ENCODE measurements at places on chromosomes 7 and 10.

DNA sequence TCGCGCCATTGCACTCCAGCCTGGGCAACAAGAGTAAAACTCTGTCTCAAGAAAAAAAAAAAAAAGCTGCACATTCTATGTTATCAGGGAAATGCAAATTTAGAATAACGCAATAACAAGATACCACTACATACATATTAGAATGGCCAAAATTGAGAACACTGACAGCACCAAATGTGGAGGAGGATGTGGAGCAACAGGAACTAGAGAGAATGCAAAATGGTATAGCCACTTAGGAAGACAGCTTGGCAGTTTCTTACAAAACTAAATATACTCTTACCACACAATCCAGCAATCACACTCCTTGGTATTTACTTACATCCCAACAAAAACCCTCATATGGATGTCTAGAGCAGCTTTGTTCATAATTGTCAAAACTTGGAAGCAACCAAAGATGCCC, 76.8 kb downstream of the ALOX5 start:
- no peak for DNase-seq

GRCh38 chr7:37289781-37290180, 158.9 kb downstream of the ELMO1 start:
- no peak for DNase-seq

- no peak for DNase-seq
Observed at GRCh38 chr7:95316588-95316987, 7.7 kb downstream of the PON1 start.

DNA sequence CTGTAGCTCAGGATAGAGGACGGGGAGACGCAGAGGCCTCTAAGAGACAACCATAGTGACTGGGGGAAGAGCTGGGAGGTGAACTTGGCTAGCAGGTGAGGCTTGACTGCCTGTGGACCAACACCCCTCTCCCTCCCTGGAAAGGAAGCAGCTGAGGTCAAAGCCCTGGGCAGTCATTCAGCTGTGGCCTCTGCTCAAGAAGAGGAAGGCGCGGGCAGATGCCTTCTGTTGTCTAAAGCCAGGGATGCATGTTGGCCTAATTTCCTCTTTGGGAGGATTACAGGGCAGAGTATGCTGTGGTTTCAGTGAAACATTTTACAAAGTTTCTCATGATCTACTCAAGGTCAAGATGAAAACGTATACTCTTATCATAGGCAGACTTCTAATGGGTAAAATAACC, 327.1 kb downstream of the PRPF18 start:
- DNase-seq = no peak

DNA sequence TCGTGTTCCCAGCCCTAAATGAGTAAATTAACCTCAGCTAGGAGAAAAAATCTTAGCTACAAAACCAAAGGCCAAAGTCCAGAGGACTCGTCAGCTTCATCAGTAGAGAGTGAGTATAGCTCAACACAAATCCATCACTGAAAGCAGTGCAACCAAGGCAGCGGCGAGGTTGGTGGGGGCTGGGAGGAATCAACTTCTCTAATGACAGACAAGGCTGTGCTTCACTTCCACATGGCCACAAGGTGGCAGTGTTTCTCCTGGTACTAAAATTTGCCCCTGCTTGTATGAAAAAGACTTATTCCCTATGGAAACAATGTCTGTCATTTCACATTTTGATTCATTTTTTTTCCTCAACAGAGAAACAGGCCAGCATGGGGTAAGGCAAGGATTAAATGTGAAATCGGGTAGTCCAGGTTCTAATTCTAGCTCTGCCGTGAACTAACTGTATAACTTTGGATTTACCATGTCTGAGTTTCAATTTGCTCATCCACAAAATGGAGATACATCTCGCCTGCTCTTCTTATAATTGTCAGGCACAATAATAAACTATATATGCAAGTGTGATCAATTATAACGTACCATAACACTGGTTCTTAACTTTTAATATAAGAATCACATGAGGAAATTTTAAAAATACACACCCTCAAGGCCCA, 39.3 kb downstream of the FAS start:
- DNase-seq = peak; percentile 57

GRCh38 chr10:49183596-49184542, 4.3 kb downstream of the TMEM273 start:
- no peak for DNase-seq

DNA sequence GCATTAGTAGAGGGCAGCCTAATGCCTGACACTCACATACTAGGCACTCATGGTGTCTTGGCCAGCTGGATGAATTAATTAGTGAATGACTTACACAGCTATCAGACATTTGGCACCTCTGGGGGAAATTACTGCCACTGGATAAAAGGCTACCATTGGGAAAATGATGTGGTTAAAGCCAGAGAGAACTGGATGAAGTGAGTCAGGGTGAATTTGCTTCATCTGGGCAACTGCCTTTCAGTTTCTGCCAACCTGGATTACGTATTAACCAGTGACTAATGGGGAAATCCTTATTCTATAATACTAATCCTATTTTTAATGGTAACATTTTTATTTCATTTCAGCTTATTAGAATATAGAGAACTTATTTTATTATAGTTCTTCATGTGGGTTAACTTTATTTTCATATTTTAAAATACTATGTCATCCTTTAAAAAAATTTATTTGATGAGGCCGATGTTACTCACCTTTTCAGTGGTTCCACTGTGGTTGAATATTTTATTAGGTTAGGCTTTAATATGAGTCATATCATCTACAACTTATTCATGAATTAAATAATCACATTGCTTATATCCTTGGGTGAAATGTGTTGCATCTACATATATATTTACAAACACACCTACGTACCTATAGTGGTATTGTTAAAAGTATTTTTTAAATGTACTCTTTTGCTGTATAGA, 85.6 kb upstream of the CAPZA2 start:
- no peak for DNase-seq

DNA sequence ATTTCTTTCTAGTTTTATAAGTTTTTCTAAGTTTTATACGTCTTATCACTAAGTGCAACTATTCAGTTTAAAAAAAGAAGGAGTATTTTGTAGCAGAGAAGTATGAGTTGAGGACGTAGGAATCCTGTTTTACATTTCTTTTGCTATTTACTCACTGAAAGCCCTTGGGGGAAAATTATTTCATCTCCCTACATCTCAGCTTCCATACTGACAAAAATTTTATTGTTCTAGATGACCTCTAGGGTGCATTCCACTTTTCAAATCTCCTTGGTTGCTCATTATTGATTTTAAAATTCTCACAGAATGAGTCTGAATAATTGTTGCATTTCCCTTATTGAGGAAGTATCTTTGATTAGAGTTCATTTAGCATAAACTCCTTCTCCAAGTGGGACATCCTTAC, 14.9 kb upstream of the PDK4 start:
- no peak for DNase-seq

GRCh38 chr7:68058014-68058413, 1061.4 kb downstream of the TYW1 start:
- DNase-seq = no peak

- DNase-seq = no peak
Observed at GRCh38 chr7:87505122-87505521, 29.6 kb upstream of the ABCB4 start.

DNA sequence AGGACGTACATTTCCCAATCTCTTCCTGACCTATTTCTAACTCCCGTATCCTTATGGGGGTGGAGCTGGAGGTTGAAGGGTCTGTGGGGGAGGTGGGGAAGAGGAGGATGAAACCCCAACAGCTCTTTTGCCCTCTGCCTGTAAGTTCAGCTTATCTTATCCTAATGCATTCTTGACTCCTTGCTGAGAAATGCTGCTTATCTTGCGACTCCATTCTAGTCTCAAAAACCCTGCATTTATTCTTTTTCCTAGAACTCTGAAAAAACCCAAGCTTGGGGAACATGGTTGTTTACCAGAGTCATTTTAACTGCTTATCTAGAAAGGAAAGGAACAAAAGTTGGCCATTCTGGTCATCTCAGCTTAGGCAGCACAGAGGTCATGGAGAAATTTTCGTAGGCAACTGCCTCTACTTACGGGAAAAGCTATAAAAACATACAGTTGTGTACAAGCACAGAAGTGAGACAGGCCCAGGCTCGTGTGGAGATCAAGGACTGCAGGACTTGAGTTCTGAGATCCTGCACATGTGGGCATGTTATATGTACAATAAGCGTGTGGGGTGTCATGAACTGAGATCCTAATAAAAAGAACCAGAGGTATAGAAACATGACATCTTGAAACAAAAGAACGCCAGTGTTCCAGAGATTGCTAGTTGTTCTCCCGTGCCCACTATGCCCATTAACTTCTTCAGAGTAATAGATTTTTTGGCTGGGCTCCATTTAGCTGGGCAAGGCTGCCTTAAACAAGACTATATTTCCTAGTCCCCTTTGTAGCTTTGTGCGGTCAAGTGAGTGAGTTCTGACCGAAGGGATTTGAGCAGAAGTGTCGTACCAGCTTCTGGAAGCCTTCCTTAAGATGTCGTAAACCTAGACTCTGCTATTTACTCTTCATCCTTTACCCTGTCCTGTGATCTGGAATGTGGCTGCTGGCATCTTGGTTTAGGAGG, 9.6 kb downstream of the INMT start:
- DNase-seq = no peak

DNA sequence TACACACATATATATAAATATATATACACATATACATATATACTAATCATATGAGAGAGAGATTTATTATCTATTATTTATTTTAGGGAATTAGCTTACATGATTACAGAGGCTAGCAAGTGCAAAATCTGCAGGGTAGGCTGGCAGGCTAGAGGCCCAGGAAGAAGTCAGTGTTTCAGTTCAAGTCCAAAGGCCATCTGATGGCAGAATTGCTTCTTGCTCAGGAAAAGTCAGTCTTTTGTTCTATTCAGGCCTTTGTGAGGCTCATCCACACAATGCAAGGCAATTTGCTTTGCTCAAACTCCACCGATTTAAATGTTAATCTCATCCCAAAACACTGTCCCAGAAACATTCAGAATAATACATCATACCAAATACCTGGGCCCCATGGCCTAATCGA, 2.6 kb upstream of the C10orf120 start:
- DNase-seq = no peak

GRCh38 chr7:45217358-45217757, 59.8 kb downstream of the RAMP3 start:
- DNase-seq = no peak

DNA sequence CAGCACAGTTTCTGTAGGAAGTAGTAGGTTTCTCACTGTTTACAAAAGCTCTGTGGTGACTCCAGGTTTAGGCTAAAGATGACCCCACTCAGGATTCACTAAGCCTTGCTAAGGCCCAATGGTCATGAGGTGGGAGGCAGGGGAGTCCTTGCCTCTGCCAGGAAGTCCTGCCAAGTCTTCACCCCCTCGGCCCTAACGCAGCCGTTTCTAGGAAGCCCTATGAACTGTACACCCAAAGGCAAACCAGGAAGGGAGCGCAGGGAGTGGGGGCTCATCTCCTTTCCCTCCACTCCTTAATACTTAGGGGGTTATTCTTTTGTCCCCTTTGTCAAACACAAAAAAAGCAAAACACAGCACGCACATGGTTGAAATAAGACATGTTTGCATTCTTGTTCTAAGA, 64.6 kb downstream of the CTBP2 start:
- DNase-seq = no peak

DNA sequence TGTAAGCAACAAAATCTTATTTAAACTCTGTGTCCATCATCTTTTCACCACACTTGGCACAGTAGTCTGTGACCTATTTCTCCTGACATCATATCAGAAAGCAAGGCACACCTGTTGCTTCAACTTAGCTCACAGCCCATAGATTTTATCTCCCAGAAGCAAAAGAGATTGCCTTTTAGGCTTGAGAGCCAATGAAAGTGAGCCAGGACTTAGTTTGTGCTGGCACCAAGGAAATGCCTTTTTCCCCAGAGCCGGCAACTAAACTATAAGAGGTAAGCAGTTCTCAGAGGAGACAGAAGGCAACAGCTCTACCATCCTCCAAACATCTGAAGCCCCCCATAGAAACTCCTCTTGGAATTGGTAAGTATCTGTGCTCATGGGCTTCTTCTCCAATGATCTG, at the start of gene ACSM6:
TSS of gene ACSM6 (plus strand) at position 295 of the 400 bp plus-strand sequence. CDS start 248 bp downstream, outside the sequence.
- no peak for DNase-seq

GRCh38 chr7:31204071-31204470, 136.5 kb downstream of the NEUROD6 start:
- no peak for DNase-seq

DNA sequence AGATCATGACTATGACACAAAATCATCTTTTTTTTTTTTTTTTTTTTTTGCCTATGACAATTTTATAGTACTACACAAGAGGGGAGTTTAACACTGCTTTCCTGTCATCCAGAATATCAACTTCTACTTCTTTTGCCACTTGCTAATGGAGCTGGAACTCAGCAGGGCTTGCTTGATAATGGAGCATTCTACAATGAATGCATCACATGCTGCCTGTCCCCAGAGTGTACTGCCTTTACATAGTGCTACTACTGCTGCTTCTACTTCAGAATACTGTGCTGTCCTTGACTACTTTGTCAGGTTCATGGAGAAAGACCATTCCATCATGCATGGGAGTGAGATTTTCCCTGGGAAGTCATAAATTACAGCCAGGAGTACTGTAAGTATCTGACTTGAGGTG, 338.6 kb upstream of the SEMA3A start:
- DNase-seq = no peak

DNA sequence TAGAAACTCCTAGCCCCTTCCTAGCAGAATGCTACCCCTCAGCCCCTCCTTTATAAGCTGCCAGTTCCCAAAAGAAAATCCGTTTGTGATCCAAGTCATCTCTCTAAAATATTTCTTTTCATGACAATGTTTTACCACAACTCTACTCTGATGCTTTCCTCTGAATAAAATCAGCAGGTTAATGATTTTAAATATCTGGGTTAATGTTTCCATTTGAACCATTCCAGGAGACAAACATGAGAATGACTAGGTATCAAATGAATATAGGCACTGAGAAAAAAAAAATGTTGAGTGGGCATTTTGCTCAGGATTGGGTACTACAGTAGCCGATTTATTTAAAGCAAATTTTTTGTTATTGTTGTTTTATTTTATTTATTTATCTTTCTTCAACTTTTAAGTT, 360.3 kb downstream of the WDR11 start:
- no peak for DNase-seq

DNA sequence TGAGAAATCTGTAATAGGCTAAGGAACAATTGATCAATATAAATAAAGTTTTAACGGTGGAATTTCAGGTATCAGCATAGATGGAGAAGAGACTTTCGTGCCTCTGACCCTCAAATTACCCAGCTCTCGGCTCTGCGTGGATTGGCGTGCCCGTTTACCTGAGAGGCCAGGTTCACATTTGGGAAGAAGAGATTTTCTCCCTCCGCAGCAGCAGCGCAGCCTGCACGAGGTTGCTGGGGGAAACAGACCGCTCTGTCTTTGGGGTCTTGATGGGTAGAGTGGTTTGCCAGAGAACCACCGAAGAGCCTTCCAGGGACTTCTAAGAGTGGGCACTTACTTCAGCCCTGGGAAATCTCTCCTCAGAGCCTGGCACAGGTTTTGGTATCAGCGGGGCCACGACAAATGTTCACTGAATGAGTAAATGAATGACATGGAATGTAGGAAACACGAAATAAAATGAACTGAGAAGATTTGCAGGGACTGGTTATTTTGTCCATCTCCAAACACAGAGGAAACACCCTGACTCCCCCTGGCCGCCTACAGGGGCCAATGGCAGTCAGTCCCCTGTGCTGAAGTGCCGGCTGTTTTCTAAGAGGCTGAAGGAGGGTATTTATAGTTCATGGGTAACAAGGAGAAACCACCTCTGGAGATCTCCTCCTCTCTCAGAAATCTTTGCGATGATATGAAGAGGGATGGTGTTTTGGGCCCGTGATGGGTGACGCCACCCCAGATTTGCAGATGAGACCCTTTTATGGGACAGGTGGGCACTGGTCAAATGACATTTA, 338.5 kb downstream of the ADARB2 start:
- no peak for DNase-seq
